Left lung (tissue), 14 donors: ENCODE measurements at places on chromosomes 5 and 9. TPM values are rescaled to one million over a fixed set of nuclear protein-coding genes. Genes with fewer than 3 reads are reported as not detected.

SNX18 gene
- 19.0 TPM for polyA plus RNA-seq

TAF11L5 gene
- polyA plus RNA-seq, result not detected

ACER2 gene
- 3.2 TPM for polyA plus RNA-seq

CTXN3 gene
- polyA plus RNA-seq, result not detected

ANKRD34B gene
- not detected for polyA plus RNA-seq

MARCHF11 gene
- polyA plus RNA-seq, result not detected

PLPP6 gene
- polyA plus RNA-seq, result 9.2 TPM

CDKN2B gene
- not detected for polyA plus RNA-seq

PRRX2 gene
- 0.89 TPM for polyA plus RNA-seq

IL33 gene
- 121 TPM for polyA plus RNA-seq

PDGFRB gene
- 220 TPM for polyA plus RNA-seq

PTPN3 gene
- polyA plus RNA-seq, result 13.7 TPM

CNTLN gene
- 24.2 TPM for polyA plus RNA-seq

SLC25A2 gene
- 0.20 TPM for polyA plus RNA-seq

INSL4 gene
- not detected for polyA plus RNA-seq

OR2K2 gene
- polyA plus RNA-seq, result not detected

TGFBI gene
- 139 TPM for polyA plus RNA-seq

PTGES2 gene
- polyA plus RNA-seq, result 39.8 TPM

SPINK14 gene
- polyA plus RNA-seq, result not detected

IFNA2 gene
- polyA plus RNA-seq, result 0.13 TPM

RNF180 gene
- polyA plus RNA-seq, result 12.7 TPM

ZBTB26 gene
- 22.2 TPM for polyA plus RNA-seq

IFNA1 gene
- polyA plus RNA-seq, result not detected

SPARC gene
- polyA plus RNA-seq, result 2,413 TPM

GABRA1 gene
- polyA plus RNA-seq, result 0.54 TPM

UBE2B gene
- polyA plus RNA-seq, result 141 TPM

C5 gene
- 83.1 TPM for polyA plus RNA-seq

GMCL2 gene
- not detected for polyA plus RNA-seq

SLC6A7 gene
- polyA plus RNA-seq, result not detected

IL31RA gene
- polyA plus RNA-seq, result 0.17 TPM

SPAAR gene
- 3.4 TPM for polyA plus RNA-seq

EGR1 gene
- 272 TPM for polyA plus RNA-seq

AQP3 gene
- 25.8 TPM for polyA plus RNA-seq

KIF20A gene
- 54.1 TPM for polyA plus RNA-seq

PLPP7 gene
- 1.3 TPM for polyA plus RNA-seq

GADD45G gene
- 4.3 TPM for polyA plus RNA-seq
